EH (cell line): ENCODE measurements at places on chromosomes 11 and 22.

- peak; percentile 55 for DNase-seq
Measured at GRCh38 chr11:60957188-60957587, 5.2 kb upstream of the SLC15A3 start.

GRCh38 chr11:102292933-102293332, 24.4 kb upstream of the BIRC3 start:
- no peak for DNase-seq

- DNase-seq: no peak
Measured at GRCh38 chr11:20887137-20887536, 217.8 kb downstream of the NELL1 start.

- no peak for DNase-seq
Measured at GRCh38 chr11:62150887-62151736, 27.3 kb downstream of the INCENP start.

DNA sequence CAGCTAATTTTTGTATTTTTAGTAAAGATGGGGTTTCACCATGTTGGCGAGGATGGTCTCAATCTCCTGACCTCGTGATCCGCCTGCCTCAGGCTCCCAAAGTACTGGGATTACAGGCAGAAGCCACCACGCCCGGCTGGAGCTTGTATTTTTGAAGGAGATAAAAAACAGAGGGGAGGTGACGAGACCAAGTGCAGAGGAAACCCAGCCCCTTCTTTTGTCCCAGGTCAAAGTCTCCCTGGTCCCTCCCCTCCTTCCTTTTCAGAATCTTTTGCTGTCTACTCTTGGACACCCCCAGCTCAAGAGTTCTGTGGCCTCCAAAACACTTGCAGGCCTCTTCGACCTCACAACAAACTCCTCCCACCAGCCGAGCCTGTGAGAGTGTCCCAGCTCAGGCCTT, 12.2 kb upstream of the TMEM184B start:
- no peak for DNase-seq

GRCh38 chr11:48007677-48008076, 27.3 kb downstream of the PTPRJ start:
- no peak for DNase-seq

DNA sequence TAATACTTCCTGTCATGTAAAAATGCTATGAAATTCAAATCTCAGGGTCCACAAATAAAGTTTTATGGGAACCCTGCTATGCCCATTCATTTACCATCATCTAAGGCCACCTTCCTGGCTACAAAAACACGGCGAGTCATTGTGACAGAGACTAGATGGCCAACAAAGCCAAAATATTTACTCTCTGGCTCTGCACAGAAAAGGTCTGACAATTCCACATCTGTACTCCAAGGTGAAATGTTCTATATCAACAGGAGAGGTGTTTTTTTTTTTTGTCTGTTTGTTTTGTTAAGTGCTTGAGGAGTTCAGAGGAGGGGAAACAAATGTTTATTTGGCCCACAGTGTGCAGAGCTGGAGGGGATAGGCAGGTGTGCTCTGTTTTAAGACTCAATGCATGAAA, 18.6 kb upstream of the TMA7B start:
- no peak for DNase-seq

DNA sequence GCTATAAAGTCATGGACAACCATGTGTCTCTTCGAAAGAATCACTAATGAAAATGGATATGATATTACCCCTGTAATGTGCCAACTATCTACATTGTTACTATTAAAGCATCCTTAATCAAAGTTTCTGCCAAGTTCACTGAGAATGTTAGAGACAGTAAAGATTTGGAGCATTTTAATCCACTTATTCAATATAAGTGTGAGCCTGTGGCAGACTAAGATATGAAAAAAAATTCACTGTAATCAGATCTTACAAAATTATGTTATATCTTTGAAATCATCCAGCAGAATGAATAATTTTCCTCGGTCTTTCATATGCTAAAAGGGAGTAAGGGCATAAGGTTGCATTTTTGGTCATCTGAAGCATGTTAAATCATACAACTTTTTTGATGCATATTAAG, 49.9 kb downstream of the MAML2 start:
- no peak for DNase-seq

GRCh38 chr11:133974836-133975487, 18.2 kb upstream of the IGSF9B start:
- DNase-seq: no peak

DNA sequence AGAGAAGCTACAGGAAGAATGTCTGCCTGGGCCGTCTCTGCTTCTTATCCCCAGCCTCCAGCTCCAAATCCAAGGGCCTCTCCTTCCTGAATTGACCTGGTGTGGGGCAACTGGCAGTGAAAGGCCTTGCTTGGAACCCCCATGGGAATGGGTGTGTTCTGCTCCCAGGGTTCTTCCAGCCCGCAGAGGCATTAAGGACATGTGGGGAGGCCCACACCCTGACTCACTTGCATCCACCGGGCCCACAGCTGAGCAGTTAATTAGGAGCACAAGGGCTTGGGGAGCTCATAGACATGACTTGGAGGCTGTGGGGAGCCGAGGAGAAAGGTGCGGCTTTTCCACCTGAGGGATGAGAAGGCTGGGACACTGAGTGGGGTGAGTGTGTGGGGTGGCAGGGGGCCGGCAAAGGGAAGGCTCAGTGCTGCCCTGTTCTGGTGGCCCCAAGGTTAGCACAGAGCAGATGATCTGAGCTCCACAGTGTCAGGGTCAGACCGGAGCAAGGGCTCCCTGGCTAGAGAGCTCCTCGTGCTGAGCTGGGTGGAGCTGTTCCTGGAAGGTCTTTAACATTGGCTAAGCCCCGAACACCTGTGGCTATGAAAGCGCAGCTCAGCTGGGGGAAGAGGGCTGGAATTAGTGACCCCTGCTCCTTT, 64.5 kb upstream of the NECTIN1 start:
- DNase-seq: no peak

GRCh38 chr22:20319041-20319744, 667 bp downstream of the DGCR6L start:
- peak; percentile 44 for DNase-seq

- no peak for DNase-seq
Measured at GRCh38 chr22:20866736-20867135, 7.9 kb downstream of the SNAP29 start.

DNA sequence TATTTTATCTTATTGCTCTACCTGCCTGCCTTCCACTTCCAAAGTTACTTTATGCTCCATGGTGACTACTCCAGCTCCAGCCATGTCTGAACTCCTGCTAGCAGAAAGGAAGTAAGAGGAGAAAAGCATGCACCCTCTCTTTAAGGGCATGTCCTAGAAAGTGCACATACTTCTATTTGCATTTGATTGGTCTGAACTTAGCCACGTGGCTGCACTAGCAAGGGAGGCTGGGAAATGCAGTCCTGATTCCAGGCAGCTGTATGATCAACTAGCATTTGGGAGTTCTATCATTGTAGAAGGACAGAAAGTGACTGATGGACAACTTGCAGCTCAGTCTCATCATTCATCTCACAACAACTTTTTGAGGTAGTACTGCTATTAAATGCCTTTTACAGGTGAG, 515.7 kb downstream of the BUD13 start:
- no peak for DNase-seq

DNA sequence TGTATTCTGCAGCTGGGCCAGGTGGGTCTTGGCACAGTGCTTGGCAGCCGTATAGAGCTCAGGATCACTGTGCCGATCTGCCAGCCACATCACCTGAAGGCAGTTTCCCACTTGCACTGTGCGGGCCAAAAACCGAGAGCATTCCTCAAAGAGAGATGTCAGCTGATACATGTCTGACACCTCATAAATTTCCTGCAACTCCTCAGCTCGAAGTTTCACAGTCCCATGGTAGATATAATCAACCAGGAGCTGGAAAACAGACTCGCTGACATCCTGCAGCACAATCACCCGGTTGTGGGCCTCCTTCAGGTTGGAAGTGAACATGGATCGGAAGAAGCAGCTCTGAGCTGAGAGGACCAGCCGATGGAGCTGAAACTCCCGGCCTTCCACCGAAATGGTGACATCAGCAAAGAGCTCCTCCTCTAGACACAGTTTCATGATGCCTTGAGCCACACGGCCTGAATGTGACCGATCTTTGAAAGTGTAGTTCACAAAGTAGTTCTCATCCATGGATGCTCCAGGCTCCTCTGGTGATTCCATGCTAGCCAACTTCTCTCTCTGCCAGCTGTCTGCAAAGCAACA, 1.2 kb downstream of the KBTBD4 start:
- peak; percentile 41 for DNase-seq
